ENCODE measurements at places on chromosomes 1 and 21.
A peak's percentile ranks its signal among the peaks of the same experiment; 100 is the strongest.

DNA sequence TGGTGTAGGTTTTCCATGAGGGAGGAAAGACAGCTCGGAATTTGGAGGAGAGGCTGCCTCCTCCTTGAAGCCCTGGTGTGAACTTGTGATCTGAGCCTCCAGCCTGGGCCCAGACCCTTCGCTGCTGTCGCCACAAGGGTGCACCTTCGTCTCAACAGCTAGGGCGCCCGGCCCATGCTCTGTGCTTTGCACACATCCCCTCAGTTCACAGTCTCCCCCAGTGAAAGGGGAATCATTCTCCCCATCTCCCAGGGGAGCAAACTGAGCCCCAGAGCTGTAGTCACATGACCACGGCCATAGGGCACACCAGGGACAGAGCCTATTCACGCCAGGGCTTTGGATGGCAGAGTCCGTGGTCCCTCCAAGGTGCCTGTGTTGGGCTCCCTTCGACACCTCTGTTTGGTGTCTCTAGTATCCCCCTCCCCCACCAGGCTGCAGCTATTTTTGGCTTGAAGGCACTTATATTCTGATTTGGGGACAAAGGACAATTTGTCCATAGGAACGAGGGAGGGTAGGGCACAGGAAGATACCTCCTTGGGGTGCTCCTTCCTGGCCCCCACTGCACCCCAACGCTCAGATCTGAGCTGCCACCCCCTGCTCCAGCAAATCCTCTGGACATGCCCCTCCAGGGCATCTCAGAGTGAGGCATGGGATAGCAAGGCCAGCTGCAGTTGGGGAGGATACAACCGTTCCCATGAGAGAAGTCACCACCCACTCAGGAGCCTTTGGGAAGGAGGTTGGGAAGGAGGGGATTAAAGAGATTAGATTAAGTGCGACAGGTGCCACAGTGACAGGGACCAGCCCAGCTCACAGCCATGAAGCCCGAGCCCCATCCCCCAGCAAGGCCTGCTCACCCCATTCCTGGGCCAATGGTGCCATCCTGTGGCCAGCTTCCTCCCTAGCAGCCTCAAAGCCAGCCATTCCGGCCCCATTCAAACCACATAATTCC is 15.7 kb downstream of the MATN1 start:
- no peaks in the 10 kb centered on the region for H3K36me3 ChIP-seq
- peaks cover 38% of the 10 kb centered on the region for H3K27me3 ChIP-seq
- H3K27ac ChIP-seq, result no peak overlapping the region
- no peak overlapping the region for H3K4me3 ChIP-seq

DNA sequence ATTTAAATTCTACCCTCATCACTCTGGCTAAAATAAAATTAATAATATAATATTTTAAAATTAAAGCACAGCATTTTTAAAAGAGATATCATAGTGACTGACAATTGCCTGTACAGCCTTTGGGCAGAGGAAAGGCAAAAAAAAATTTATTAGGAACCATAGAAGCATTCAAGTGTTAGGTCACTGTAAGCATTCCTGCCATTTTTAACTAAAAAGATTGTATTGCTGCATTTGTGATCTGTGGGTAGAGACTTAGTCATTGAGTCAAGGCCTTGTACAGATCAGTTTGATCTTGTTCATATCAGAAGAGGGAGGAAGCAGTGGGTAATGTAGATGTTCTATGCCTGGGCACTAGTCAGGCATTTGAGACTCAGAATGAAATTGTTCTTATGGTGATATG is 109.9 kb downstream of the LYPLAL1 start:
- no peaks in the 10 kb centered on the region for H3K4me1 ChIP-seq
- no peak overlapping the region for H3K4me3 ChIP-seq
- no peaks in the 10 kb centered on the region for H3K36me3 ChIP-seq
- DNase-seq, result no peak

DNA sequence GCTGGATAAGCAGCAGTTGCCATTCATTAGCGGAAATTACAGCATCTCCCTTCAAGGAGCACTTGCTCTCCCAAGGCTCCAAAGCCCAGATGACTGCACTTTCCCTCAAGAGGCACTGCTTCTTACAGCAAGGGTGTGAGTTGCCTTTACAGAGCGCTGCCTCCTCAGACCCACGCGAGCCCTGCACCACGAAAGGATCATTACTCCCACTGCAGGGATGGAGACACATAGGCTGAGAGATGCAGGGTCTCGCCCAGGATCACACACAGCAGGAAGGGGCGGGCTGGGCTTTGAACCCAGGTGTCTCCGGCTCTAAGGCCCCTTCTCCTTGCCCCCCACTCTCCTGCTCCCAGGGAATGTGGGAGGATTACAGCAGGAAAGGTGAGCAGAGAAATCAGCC is 405.5 kb downstream of the MATN1 start:
- peaks cover 4% of the 10 kb centered on the region for H3K4me1 ChIP-seq
- no peak for DNase-seq
- no peak overlapping the region for H3K27ac ChIP-seq
- H3K36me3 ChIP-seq, result no peaks in the 10 kb centered on the region
- no peak overlapping the region for H3K4me3 ChIP-seq

DNA sequence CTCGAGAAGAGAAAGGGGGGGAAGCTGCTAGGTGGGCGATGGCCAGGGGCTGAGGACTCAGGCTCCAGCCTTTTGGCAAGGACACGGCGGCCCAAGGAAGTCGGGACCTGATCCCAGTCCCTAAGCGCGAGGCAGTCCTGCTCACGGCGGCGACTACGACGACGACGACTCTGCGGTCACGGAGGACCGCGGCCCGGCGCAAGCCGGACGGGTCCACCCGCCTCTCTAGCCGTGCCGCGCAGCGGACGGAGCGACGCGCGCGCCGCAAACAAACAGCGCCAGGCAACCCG is 401 bp downstream of the WNT9A start:
- no peak overlapping the region for H3K27ac ChIP-seq
- H3K36me3 ChIP-seq, result no peaks in the 10 kb centered on the region
- H3K4me1 ChIP-seq, result peaks cover 6% of the 10 kb centered on the region
- peak overlapping the region; percentile 73 for H3K4me3 ChIP-seq
- DNase-seq, result no peak
- H3K27me3 ChIP-seq, result peaks cover 47% of the 10 kb centered on the region

GRCh38 chr1:212967801-212968200 is 17.5 kb downstream of the VASH2 start:
- peaks cover 54% of the 10 kb centered on the region for H3K27me3 ChIP-seq
- H3K27ac ChIP-seq, result no peak overlapping the region
- no peaks in the 10 kb centered on the region for H3K4me1 ChIP-seq
- H3K4me3 ChIP-seq, result no peak overlapping the region
- DNase-seq, result no peak
- peaks cover 4% of the 10 kb centered on the region for H3K36me3 ChIP-seq

GRCh38 chr1:1179346-1179982 is 5.8 kb downstream of the TTLL10 start:
- peaks cover 40% of the 10 kb centered on the region for H3K27me3 ChIP-seq
- no peak for DNase-seq
- H3K4me3 ChIP-seq, result no peak overlapping the region
- peaks cover 2% of the 10 kb centered on the region for H3K36me3 ChIP-seq
- H3K27ac ChIP-seq, result no peak overlapping the region

- H3K4me3 ChIP-seq, result no peak overlapping the region
- H3K27me3 ChIP-seq, result peaks cover 72% of the 10 kb centered on the region
- no peak overlapping the region for H3K27ac ChIP-seq
- DNase-seq, result no peak
Observed at GRCh38 chr1:19877821-19878636, 4.2 kb upstream of the OTUD3 start.

DNA sequence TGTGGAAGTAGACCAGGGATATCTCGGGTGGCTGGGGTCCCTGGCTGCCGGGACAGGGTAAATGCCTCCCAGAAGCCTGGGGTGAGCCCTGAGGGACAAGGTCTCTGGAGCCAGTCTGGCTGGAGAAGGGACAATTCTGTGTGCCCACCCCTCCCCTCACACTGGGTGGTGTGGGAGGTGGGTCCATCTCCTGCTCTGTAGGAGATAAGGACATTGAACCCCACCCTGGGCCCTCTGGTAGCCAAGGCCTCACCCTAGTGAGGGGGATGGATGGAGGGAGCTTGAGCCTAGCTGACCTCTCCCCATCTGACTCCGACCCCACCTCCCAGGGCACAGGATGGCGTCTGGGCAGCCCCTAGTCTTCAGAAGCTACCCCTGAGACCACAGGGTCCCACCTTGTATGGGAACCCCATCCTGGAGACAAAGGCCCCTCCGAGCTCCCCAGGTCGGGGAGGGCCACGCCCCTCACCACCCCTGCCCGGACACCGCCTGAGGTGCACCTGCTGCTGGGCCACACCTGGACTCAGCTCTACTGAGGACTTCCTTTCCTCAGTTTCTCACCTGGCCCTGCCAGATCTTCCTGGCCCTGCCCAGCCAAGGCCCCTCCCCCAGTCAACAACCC is 4.3 kb downstream of the AGRN start:
- H3K36me3 ChIP-seq, result peaks cover 3% of the 10 kb centered on the region
- DNase-seq, result no peak
- H3K4me3 ChIP-seq, result no peak overlapping the region
- H3K4me1 ChIP-seq, result no peaks in the 10 kb centered on the region
